ENCODE measurements at places on chromosomes 4 and X. TPM values are rescaled to one million over a fixed set of nuclear protein-coding genes. Genes with fewer than 3 reads are reported as not detected.

DNA sequence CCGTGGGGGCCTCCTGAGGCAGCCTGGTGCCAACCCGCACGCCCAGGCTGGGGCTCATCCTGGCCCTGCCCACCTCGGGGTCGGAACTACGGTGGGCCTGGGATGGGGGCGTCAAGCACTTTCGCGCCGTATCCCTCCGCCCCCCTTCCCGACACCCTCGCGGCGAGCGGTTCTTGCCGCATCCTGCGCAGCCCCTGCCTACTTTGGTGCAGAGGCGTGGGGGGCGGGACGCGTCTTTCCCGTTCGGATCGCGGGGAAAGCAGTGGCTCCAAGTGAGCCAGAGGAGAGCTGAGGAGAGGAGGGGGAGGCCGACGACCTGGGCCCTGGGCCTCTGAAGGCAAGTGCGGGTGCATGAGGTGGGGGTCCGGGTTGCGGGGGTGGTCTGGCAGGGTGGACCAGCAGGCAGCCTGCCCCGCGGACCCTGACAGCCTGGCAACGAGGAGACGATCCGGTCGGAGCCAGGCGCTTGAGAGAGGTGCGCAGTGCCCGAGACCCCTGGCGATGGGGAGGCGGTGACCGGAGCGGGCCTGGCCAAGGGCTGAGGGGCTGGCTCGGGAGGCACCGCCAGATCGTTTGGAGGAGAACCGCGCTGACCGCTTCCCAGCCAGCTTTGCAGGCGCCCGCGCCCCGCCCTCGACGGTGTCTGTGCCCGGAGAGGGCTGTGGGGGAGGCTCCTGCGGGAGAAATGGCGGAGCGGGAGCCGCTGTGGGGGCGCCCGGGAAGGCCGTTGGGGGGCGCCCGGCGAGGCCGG lies at the start of gene GPRASP2:
GPRASP2 (plus strand) TSS at position 233 of the 751 bp plus-strand sequence. CDS start 2,422 bp downstream, outside the sequence.
- H3K4me1 ChIP-seq, result no peaks in the 10 kb centered on the region
- no peak within 1 kb of the TSS for H3K27ac ChIP-seq
- no peaks in the 10 kb centered on the region for H3K36me3 ChIP-seq
- no peak for DNase-seq
- no peaks in the 10 kb centered on the region for H3K27me3 ChIP-seq

GRCh38 chr4:176308441-176308840 lies 11.3 kb upstream of the SPCS3 start:
- no peaks in the 10 kb centered on the region for H3K36me3 ChIP-seq
- H3K27ac ChIP-seq, result no peak overlapping the region
- H3K4me3 ChIP-seq, result no peak overlapping the region
- no peaks in the 10 kb centered on the region for H3K4me1 ChIP-seq

FGA gene
- not detected for total RNA-seq

DNA sequence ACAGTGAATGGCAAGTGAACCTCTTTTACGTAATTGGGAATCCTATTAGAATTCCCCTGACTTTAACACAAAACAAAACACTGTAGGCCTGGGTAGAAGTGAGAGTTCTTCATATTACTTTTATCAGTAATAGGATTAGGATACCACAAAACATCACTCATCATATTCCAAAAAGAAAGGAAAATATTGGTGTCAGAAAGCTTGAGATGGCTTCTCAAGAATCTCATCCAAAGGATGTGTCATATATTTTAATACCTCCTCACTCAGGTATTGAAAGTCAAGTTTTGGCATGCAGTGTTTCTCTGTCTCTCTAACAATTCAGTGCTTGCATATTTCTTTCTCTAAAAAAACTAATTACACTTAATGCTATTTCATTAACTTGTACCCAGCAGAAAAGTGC lies 173.2 kb downstream of the PDGFC start:
- no peak overlapping the region for H3K4me3 ChIP-seq
- H3K27me3 ChIP-seq, result no peaks in the 10 kb centered on the region
- no peak overlapping the region for H3K27ac ChIP-seq
- no peaks in the 10 kb centered on the region for H3K4me1 ChIP-seq

DNA sequence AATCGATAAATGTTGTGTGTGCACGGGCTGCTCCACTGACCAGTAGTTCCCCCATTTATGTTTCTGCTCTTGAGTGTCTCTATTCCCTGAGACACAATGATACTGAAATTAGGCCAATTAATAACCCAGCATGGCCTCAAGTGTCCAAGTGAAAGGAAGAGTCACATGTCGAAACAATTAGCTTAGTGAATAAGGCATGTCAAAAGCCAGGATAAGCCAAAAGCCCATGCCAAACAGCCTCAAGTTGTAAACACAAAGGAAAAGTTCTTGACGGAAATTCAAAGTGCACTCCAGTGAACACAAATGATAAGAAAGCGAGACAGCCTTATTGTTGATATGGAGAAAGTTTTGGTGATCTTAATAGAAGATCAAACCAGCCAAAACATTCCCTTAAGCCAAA lies 167.1 kb upstream of the C1QTNF7 start:
- no peak overlapping the region for H3K4me3 ChIP-seq
- no peaks in the 10 kb centered on the region for H3K27me3 ChIP-seq
- no peak for DNase-seq

DNA sequence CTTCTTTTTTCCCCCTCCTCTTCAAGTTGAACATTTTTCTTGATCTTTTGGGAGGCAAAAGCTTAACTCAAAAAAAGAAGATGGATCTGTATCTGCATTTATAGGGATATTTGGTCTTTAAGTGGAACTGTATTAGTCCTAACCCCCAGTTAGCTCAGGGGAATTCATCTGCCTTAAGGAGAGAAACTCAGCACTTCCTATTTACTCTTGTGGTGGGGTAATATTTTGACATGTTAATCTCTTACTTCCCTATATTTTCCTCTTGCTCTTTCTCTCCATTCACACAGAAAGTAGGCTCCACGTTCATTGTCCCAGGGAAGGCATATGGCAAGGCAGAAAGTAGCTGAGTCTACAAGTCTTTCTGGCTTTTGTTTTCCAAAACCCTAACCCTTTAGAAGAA lies 5.3 kb downstream of the LRRC66 start:
- no peaks in the 10 kb centered on the region for H3K4me1 ChIP-seq
- H3K27ac ChIP-seq, result no peak overlapping the region
- no peak overlapping the region for H3K4me3 ChIP-seq
- no peak for DNase-seq

TRAM1L1 gene
- total RNA-seq, result 1.2 TPM

GRCh38 chr4:116668190-116668589 lies 417.2 kb downstream of the TRAM1L1 start:
- H3K27me3 ChIP-seq, result no peaks in the 10 kb centered on the region
- H3K27ac ChIP-seq, result no peak overlapping the region
- H3K4me1 ChIP-seq, result no peaks in the 10 kb centered on the region
- DNase-seq, result peak; percentile 51
- H3K36me3 ChIP-seq, result no peaks in the 10 kb centered on the region

REELD1 gene
- total RNA-seq, result not detected

- no peaks in the 10 kb centered on the region for H3K27me3 ChIP-seq
- no peak overlapping the region for H3K4me3 ChIP-seq
- no peaks in the 10 kb centered on the region for H3K36me3 ChIP-seq
- no peaks in the 10 kb centered on the region for H3K4me1 ChIP-seq
- DNase-seq, result no peak
- H3K27ac ChIP-seq, result no peak overlapping the region
Measured at GRCh38 chr4:54365691-54366090, 136.6 kb downstream of the PDGFRA start.

- H3K27me3 ChIP-seq, result no peaks in the 10 kb centered on the region
- no peaks in the 10 kb centered on the region for H3K4me1 ChIP-seq
- H3K36me3 ChIP-seq, result no peaks in the 10 kb centered on the region
Measured at GRCh38 chr4:126533146-126533805, 1099.5 kb upstream of the INTU start.

LEF1 gene
- 2.6 TPM for total RNA-seq

WDR17 gene
- 3.3 TPM for total RNA-seq

GRCh38 chr4:5804656-5805055 lies 88.2 kb downstream of the CRMP1 start:
- DNase-seq, result no peak
- no peaks in the 10 kb centered on the region for H3K4me1 ChIP-seq
- H3K36me3 ChIP-seq, result no peaks in the 10 kb centered on the region

PRDM5 gene
- total RNA-seq, result 23.7 TPM

- DNase-seq, result no peak
- H3K4me1 ChIP-seq, result peaks cover 12% of the 10 kb centered on the region
- H3K36me3 ChIP-seq, result no peaks in the 10 kb centered on the region
Measured at GRCh38 chr4:22488106-22488505, 27.8 kb downstream of the ADGRA3 start.

- DNase-seq, result no peak
- H3K36me3 ChIP-seq, result no peaks in the 10 kb centered on the region
- no peak overlapping the region for H3K4me3 ChIP-seq
- H3K27me3 ChIP-seq, result no peaks in the 10 kb centered on the region
- no peak overlapping the region for H3K27ac ChIP-seq
Measured at GRCh38 chrX:41808047-41808446, 84.1 kb downstream of the GPR82 start.

DNA sequence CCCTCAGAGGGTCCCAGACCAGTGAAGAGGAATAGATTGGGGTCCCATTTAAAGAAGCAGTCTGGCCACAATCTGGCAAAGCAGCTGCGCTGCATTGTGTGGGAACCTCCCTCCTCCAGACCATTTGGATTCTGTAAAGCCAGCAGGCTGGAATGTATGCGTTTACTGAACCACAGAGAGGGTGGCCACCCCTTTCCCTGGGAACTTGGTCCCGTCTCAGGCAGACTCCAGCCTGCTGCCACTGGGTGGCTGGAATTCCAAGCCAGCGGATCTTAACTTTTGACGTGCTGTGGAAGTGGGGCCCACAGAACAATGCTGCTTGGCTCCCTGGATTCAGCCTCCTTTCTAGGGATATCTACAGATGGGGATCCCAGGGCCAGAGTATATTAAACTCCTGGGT lies 307.2 kb downstream of the DACH2 start:
- no peaks in the 10 kb centered on the region for H3K36me3 ChIP-seq
- no peak overlapping the region for H3K27ac ChIP-seq
- DNase-seq, result no peak

DNA sequence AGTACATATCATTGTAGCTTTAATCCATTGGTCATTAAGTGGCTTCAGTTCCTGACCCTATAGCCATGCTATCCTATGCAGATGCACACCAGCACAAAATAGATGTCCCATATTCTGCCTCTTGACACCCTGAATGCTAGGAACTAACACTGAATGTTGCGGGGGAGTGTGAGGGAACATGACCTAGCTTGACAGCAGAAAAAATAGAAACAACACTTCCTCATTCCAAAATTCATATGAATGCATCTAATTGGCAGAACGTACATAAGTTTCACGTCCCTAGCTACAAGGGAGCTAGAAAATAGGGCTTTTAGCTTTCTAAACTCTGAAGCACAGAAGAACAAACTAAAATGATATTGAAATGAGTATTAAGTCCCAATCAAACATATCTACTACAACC lies 14.4 kb upstream of the DCAF8L1 start:
- H3K36me3 ChIP-seq, result no peaks in the 10 kb centered on the region
- H3K4me1 ChIP-seq, result no peaks in the 10 kb centered on the region
- no peak overlapping the region for H3K27ac ChIP-seq
- DNase-seq, result no peak

- no peaks in the 10 kb centered on the region for H3K27me3 ChIP-seq
- no peaks in the 10 kb centered on the region for H3K4me1 ChIP-seq
- no peak for DNase-seq
- H3K36me3 ChIP-seq, result no peaks in the 10 kb centered on the region
- H3K4me3 ChIP-seq, result no peak overlapping the region
Measured at GRCh38 chrX:50536955-50537354, 66.3 kb upstream of the DGKK start.

DNA sequence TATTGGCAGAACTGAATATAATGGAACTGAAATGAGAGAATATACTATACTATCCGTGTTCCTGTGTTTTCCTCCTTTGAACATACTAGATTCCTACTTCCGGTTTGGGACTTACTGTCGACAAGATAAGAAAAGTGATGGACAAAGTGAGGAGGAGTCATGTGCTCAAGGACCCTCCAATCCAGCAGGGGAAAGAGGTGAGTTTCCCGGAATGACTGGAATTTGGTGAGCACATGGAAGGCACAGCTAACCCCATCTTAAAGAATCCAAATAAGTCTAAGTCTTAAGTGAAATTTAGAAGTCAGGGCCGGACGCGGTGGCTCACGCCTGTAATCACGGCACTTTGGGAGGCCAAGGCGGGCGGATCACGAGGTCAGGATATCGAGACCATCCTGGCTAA lies 36.6 kb upstream of the SH3D19 start:
- no peaks in the 10 kb centered on the region for H3K27me3 ChIP-seq
- H3K27ac ChIP-seq, result no peak overlapping the region
- no peaks in the 10 kb centered on the region for H3K36me3 ChIP-seq
- peaks cover 2% of the 10 kb centered on the region for H3K4me1 ChIP-seq
- no peak overlapping the region for H3K4me3 ChIP-seq

GRCh38 chr4:101201421-101201820 lies 145.9 kb downstream of the PPP3CA start:
- no peaks in the 10 kb centered on the region for H3K27me3 ChIP-seq
- H3K4me1 ChIP-seq, result peaks cover 3% of the 10 kb centered on the region
- H3K4me3 ChIP-seq, result no peak overlapping the region
- no peak for DNase-seq

NR3C2 gene
- total RNA-seq, result 3.0 TPM

OPRPN gene
- total RNA-seq, result not detected

TASL gene
- not detected for total RNA-seq

ADGRA3 gene
- 58.2 TPM for total RNA-seq

- no peaks in the 10 kb centered on the region for H3K36me3 ChIP-seq
- H3K27me3 ChIP-seq, result peaks cover 9% of the 10 kb centered on the region
- H3K4me3 ChIP-seq, result no peak overlapping the region
- no peak for DNase-seq
Measured at GRCh38 chr4:6658209-6658595, 17.7 kb downstream of the MRFAP1 start.

S100G gene
- total RNA-seq, result not detected

CCDC110 gene
- total RNA-seq, result 2.5 TPM

DNA sequence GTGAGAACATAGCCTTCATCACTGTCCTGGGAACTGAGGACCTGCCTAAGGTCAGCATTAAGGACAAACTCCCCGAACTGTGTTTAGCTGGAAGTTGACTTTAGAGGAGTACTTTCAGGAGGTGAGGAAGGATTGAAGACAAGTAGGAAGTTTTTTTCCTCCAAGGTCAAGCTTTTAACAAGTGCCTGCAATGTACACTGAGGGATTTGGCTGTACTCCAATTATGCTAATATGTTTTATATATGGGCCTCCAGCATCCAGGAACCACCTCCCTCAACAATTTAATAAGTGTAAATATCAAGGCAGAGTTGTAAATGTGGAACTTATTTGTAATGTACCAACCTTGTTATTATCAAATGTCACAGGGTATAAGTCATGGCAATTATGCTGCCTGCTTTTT lies 726.2 kb downstream of the RPA4 start:
- H3K27ac ChIP-seq, result no peak overlapping the region
- H3K4me1 ChIP-seq, result no peaks in the 10 kb centered on the region
- no peak overlapping the region for H3K4me3 ChIP-seq

DNA sequence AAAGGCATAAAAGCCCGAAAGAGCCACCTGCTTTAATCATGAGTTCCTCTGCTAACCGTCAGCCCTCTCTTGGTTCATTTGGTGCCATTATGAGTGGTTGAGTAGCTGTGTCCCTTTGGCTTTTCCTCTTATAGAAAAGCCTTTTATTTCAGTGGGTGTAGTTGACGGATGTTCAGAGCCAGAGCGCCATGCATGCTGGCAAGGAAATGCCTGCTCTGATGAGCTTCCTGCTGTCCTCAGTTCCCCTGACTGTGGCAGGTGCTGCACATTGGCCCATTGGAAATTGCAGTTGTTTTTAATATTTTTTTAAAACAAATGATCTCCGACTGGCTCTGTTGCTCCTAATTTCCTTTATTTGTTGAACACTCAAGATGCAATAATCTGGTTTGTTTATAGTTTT lies 77.3 kb upstream of the LIMCH1 start:
- DNase-seq, result no peak
- peaks cover 2% of the 10 kb centered on the region for H3K4me1 ChIP-seq
- no peaks in the 10 kb centered on the region for H3K27me3 ChIP-seq
- no peak overlapping the region for H3K27ac ChIP-seq
- no peaks in the 10 kb centered on the region for H3K36me3 ChIP-seq
- H3K4me3 ChIP-seq, result no peak overlapping the region
